ENCODE measurements at places on chromosomes 4 and X. TPM values are rescaled to one million over a fixed set of nuclear protein-coding genes. Genes with fewer than 3 reads are reported as not detected.

Gene CXCR3
- total RNA-seq: not detected

Gene CLDN22
- not detected for total RNA-seq

Gene PDLIM3
- total RNA-seq: 5.2 TPM

Gene PRKG2
- total RNA-seq: 2.4 TPM

Gene GYPE
- total RNA-seq: 0.25 TPM

Gene KCND1
- total RNA-seq: 0.33 TPM

Gene SPANXD
- not detected for total RNA-seq
